ENCODE measurements at places on chromosomes 7 and 10.

DNA sequence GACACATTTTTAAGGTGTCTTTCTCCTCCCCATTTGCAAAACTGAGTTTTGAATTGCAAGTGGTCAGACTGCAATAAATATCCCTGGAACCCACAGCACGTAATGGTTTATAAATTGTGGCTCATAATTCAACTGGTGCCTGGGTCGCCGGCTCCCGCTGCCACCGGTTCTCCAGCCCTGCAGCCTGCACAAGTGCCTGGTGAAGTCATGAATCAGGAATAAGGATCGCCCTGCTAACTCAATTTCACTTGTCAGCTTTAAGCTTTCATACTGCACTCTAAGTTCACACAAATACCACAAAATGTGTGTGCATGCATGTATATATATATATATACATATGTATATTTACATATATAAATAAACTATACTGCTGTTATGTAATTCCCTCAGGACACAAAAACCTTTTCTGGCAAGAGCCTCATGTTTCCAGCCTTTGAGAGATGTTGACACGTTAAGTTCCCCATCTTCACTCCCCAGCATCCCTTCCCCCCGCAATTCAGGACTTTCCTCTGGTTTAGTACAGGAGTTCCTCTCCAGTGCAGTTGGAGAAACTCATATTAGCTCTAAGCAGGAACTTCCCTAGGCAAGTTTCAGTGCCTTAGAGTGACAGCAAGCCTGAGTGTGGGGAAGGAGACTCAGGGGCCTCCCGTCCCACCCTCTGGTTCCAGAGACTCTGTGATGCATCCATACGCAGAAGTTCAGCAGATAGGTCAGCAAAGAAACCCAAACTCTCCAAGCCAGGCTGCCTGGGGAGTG is 129.2 kb upstream of the UNC5B start:
- DNase-seq: no peak

DNA sequence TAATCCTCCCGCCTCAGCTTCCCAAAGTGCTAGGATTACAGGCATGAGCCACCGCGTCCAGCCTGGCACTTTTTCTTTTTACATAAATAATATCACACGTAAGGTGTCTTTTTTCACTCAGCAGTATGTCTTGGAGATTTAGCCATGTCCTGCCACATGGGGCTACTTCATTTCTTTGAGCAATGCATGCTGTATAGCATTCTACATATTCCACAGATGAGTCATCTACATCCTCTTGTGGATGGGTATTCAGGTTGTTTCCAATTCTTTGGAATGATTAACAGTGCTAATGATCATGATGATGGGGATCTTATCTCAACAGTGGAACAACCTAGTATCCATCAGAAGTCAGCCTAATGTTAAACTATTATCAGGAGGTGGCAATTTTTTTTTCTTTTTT is 50.8 kb downstream of the ZNF503 start:
- DNase-seq: no peak

GRCh38 chr7:55108401-55108800 is 89.6 kb downstream of the EGFR start:
- no peak for DNase-seq

GRCh38 chr10:21314906-21315644 is 210.4 kb downstream of the SKIDA1 start:
- DNase-seq: no peak

DNA sequence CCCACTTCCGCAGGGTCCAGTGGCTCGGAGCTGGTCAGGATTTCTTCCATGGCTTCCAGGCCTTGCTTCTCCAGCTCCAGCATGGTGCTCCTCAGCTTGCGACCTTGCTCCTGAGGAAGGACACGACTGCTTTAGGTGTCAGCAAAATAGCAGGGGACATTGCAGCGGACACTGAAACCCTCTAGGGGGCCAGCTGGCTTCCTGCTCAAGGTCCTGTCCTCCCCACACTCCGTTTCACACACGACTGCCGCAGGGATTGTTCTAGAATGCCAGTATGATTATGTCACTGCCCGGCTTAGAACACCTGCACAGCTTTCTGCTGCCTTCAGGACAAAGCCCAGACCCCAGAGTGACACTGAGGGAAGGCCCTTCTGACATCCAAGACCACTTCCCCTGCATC is 65.6 kb downstream of the SCRN1 start:
- DNase-seq: no peak

- no peak for DNase-seq
Measured at GRCh38 chr7:98085674-98086073, 21.0 kb upstream of the LMTK2 start.

DNA sequence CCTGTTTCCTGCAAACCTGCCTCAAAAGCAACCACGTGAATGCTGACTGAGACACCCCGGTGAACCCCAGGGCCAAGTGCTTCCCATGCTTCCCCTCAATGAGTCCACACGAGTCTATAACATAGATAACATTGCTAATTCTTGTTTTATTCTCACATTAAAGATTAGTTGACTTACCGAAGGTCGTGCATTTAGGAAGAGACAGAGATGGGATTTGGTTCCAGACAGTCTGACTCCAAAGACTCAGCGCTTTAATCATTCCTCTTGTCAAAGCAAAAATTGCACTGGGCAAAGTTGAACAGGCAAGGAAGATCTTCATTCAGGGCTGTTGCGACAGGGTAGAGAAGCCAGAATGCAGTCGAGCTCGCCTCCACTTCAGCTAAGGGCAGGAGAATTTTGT is 435.6 kb upstream of the C7orf33 start:
- DNase-seq: no peak

DNA sequence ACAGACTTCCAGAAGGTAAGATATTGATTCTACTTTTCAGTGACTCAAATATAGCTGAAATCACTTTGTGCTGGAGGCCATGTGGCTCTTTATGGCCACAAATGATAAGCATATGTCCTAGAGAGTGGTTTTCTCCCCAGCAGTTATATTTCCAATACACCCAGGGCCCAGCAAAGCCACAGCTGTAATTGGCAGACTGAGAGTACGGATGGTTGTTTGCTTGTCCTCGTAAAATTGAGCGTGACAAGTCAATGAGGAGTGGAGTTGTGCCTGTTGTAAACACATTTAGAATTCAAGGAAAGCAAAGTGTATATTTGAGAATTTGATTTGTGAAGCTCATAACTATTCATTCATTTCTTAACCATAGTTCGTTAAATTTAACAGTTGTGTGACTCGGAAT is 201.8 kb downstream of the LHFPL3 start:
- no peak for DNase-seq

DNA sequence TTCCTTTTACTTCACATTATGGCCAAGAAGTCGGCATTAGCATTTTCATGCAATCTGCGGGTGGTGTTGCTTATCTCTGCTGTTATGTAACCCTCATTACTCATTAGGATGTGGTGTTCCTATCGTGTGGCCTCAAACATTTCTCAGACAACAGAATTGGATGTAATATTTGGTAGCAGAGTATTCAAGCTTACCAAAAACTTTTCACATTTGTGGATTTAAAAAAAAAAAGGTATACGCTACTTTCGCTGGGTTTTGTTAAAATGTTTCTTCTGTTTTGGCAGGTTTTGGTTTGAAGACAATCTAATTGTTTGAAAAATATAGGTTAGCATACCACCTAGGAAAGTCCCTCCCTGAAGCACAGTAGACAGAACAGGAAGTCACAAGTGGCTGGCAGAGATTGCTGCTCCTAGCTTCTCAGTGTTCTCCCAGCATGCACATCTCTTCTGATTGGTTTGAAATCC is 128.8 kb downstream of the GATA3 start:
- DNase-seq: peak; percentile 31

DNA sequence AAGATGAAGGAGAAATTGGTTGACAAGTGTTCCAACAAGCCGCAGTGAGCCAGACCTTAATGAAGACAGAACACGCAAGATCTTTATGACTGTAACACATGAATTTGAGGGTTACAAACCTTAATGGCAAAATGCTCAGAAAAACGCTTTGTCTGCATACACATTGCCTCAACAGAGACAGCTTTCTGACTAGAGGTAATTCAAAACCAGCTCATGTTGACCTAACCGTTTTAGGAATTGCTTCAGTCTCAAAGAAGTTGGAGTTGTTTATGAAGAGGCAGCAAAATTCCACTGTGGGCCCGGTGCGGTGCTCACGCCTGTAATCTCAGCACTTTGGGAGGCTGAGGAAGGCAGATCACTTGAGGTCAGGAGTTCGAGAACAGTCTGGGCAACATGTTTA is 2.2 kb upstream of the GTF2I start:
- no peak for DNase-seq

- no peak for DNase-seq
Measured at GRCh38 chr7:35695473-35695850, 527 bp upstream of the HERPUD2 start.

- DNase-seq: no peak
Measured at GRCh38 chr10:96890172-96890513, 58.0 kb downstream of the LCOR start.

DNA sequence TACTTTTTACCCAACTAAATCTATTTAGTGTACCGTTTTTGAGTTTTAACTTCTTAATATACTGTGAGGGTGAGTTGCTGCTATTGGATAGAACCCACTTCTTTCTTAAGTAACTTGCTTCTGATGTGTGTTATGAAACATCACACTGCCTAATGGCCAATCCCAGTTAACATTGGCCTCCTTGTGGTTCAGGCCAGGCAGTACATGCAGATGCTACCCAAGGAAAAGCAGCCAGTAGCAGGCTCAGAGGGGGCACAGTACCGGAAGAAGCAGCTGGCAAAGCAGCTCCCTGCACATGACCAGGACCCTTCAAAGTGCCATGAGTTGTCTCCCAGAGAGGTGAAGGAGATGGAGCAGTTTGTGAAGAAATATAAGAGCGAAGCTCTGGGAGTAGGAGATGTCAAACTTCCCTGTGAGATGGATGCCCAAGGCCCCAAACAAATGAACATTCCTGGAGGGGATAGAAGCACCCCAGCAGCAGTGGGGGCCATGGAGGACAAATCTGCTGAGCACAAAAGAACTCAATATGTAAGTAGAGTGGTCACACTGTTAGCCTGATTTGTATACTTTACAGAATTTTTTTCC is 39.7 kb downstream of the TES start:
- DNase-seq: no peak

- DNase-seq: no peak
Measured at GRCh38 chr7:12805957-12806356, 118.5 kb downstream of the ARL4A start.

DNA sequence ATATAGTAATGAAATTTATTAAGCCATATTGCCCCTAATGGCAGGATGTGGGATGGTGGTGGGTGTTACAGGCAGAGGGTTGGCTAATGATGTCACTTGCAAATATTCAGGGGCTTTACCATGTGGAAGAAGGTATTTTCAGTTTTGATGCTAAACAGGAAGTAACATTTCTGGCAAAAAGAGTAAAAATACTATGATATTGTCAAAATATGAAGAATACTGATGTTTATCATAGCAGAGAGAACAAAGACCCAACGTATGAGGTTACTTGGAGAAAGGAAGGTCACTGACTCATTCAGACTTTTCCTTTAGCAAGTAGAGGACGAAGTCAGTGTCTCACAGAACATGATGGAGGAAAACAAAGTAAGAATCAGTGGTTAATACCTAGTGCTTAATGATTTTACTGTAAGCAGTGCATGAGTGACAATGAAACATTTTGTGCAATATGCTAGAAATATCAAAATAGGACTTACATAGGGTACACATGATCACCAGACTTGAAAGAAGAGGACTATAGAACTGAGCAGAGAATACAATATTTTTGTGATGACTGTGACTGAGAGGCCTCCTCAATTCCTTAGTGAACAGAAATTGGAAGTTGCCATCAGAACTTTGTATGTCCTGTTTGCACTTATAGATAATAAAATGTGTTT is 89.7 kb upstream of the STEAP4 start:
- no peak for DNase-seq

Data from activated CD4-positive, alpha-beta T cell treated with anti-CD3 and anti-CD28 coated beads, Interleukin-2, amount 50 U/mL, for 4 hours (primary cell).